ENCODE measurements at places on chromosomes 4 and X. TPM values are rescaled to one million over a fixed set of nuclear protein-coding genes. Genes with fewer than 3 reads are reported as not detected.

- H3K27ac ChIP-seq, result no peak overlapping the region
- no peaks in the 10 kb centered on the region for H3K27me3 ChIP-seq
- no peak overlapping the region for H3K4me3 ChIP-seq
- H3K36me3 ChIP-seq, result no peaks in the 10 kb centered on the region
Measured at GRCh38 chrX:46710425-46710824, 48.5 kb downstream of the SLC9A7 start.

The NAA11 gene
- not detected for total RNA-seq

The PABPC5 gene
- 4.4 TPM for total RNA-seq

The CLIC2 gene
- total RNA-seq, result 6.7 TPM

GRCh38 chr4:152415980-152416379 lies 119.9 kb downstream of the FBXW7 start:
- H3K36me3 ChIP-seq, result no peaks in the 10 kb centered on the region
- H3K4me1 ChIP-seq, result peaks cover 3% of the 10 kb centered on the region
- H3K4me3 ChIP-seq, result no peak overlapping the region
- no peak overlapping the region for H3K27ac ChIP-seq
- H3K27me3 ChIP-seq, result no peaks in the 10 kb centered on the region

GRCh38 chrX:131617182-131617581 lies 73.3 kb downstream of the OR13H1 start:
- peak; percentile 92 for DNase-seq
- no peak overlapping the region for H3K27ac ChIP-seq
- no peaks in the 10 kb centered on the region for H3K4me1 ChIP-seq
- H3K4me3 ChIP-seq, result no peak overlapping the region
